ENCODE measurements at places on chromosomes 5 and 9. TPM values are rescaled to one million over a fixed set of nuclear protein-coding genes. Genes with fewer than 3 reads are reported as not detected.

ECSCR gene
- total RNA-seq = 2.2 TPM

STKLD1 gene
- total RNA-seq = 0.33 TPM

DPM2 gene
- total RNA-seq = 12.9 TPM

GRXCR2 gene
- total RNA-seq = not detected

ARAP3 gene
- total RNA-seq = 4.8 TPM

AQP3 gene
- total RNA-seq = 0.66 TPM

FGF18 gene
- total RNA-seq = not detected

PRELID2 gene
- 38.3 TPM for total RNA-seq

GABRA6 gene
- total RNA-seq = not detected

Measured in smooth muscle cell of the pulmonary artery (primary cell).